ENCODE measurements at places on chromosomes 11 and 22.

DNA sequence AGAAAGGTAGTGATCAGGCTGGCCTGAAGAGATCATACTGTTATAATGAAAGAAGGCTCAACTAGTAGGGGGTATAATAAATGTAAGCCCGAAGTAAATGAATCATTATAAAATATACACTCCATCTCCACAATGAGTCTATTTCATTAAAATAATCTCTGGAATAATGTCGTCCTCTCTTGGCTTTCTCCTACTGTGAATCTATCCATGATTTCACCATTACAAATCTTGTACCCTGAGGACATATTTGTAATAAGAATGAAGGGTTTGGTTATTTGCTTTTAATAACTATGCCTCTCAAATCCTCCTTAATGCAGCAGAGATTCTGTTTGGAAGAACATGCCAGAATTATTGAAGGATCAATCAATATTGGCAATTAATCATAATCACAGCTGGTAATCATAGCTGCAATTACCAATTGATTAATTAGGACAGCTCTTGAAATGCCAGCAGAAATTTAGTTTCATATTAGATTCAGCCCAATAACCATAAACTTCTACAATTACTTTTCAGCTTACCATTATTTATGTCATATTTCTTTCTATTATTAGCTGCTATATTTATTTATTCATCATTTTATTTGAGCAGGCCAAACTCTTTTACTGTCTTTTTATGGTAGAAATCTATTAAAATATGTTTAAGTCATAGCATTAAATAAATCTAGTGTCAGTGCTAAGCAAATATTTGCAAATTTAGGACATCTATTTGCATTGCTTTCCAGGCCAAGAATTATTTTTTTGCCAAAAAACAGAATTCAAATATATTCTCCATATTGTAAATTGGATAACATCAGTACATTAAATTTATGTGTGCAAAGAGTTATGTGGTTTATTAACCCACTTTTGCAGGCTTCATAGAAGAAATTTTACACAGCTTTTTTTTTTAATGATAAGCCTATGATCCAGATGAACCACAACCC lies 588.4 kb upstream of the LRRC4C start:
- no peak for DNase-seq

GRCh38 chr11:59802639-59803176 lies 7.9 kb downstream of the MRPL16 start:
- no peak for DNase-seq

GRCh38 chr11:57116654-57117053 lies 65.1 kb upstream of the LRRC55 start:
- no peak for DNase-seq

DNA sequence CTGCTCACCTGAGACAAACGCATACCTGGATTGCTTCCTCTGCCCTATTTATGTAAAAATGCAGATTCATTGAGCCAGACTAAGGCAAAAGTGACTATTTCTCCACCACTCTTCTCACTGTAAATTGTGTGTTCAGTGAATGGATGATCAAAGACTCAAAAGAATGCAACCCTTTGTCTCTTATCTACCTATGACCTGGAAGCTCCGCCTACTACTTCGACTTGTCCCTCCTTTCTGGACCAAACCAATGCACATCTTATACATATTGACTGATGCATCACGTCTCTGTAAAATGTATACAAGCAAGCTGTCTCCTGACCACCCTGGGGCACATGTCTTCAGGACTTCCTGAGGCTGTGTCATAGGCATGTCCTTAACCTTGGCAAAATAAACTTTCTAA lies 418.0 kb upstream of the SYN3 start:
- DNase-seq: no peak

- DNase-seq: no peak
These were observed 2.2 kb downstream of the ZBTB16 start for GRCh38 chr11:114061681-114062049.

DNA sequence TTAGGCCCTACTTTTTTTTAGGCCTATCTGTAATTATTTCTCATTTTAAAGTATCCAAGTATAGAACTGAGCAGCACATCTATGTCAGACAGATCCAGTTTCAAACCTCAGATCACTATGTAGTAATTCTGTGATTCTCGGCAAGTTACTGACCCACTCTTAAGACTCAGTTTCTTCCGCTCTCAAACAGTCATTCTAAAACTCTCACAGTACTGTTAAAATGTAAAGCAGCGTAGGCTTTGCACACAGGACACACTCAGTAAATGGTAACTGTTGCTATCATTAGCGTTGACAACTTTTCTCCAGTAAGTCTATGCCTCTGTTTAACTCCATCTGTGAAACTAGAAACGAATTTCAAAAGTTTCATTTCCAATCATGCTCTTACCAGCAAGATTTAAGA lies 277.1 kb downstream of the TTC28 start:
- DNase-seq: no peak

DNA sequence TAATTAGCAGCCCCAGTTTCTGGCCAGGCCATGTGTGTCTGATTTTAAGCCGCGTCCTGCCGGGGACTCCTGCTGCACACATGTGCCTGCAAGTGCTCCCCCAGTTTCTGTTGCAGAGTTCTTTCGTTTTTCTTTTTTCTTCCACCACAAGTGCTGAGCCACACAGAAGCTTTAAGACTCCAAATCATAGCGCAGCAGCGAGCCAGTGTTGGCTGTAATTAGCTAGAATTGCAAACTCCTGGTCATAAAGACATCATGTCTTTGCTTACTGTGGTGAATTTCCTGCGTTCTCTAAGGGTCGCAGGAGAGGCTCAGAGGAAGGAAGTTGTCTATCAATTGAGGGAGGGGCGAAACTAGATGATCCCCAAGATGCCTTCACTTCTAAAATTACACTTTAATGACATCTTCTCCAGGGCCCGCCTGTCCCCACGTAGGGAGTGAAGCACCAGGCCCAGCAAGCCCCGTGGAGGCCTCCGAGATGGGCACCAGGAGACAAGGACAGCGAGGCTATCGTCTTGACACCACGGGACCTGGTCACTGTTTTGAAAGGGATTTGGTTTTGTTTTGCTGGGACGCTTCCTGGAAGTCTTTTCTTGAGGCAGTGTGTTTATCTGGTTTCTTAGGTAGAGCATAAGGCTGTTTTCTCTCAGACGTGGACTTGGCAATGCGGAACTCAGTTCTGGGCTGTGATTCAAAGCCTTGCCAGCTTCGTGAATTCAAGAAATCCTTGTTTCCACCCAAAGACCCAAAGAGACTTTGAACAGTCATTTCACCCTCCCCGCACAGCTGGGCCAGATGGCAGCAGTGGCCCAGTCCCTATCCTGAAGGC lies 71.8 kb downstream of the UBASH3B start:
- no peak for DNase-seq

- DNase-seq: no peak
These were observed 24.2 kb downstream of the A4GALT start for GRCh38 chr22:42696331-42696967.

GRCh38 chr11:1810761-1811160 lies 24.0 kb upstream of the SYT8 start:
- DNase-seq: no peak

Data from caudate nucleus (tissue), 63 donors.